ENCODE measurements at places on chromosomes 1 and 21.

GRCh38 chr21:44817914-44818639 is at the start of gene SUMO3:
Gene SUMO3 (minus strand): TSS chr21:44818062. CDS start chr21:44817968, 94 bp downstream.
- peak; percentile 42 for DNase-seq

- DNase-seq = no peak
Measured at GRCh38 chr21:45262616-45263015, 25.1 kb downstream of the POFUT2 start.

DNA sequence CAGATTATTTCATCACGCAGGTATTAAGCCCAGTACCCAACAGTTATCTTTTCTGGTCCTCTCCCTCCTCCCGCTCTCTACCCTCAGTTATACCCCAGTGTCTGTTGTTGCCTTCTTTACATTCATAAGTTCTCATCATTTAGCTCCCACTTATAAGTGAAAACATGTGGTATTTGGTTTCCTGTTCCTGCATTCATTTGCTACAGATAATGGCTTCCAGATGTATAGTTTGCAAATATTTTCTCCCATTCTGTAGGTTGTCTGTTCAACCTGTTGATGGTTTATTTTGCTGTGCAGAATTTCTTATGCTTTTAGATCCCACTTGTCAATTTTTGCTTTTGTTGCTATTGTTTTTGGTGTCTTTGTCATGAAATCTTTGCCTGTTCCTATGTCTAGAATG is 21.1 kb upstream of the KCNH1 start:
- no peak for DNase-seq

DNA sequence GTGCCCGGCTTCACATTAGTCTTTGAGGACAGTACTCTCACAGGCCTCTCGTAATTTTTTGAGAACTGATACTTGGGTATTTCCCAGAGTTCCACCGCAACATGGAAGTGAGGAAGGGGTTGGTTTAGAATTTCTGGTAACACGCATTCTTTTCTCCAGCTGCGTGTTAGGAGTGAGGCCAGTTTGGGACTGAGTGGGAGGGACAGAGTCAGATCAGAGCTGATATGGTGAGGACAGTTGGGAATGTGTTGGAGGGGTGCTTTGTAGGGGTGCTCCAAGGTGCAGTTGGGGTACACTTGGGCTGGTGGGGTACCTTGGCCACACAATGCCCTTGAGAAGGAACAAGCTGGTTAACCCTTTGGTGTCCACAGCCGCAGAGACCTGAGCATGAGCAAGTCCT is 6.7 kb downstream of the FBXO6 start:
- DNase-seq = no peak

DNA sequence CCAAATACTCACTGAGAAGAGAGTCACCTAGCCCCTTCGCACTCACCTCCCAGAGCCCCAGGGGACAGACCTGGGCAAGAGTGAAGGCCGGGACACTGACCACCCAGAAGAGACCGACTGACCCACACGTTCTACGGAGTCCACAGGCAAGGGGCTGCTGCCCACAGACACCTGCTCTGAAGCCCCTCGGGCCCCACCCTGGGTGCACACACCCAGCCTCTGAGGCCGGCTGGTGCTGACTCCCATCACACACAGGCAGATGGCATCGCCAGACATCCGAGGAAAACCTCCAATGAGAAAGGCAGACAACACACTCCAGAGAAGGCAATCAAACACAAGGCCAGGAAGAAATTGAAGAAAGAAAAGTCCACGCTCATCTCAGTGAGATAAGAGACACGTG is 22.1 kb downstream of the WDR4 start:
- no peak for DNase-seq

DNA sequence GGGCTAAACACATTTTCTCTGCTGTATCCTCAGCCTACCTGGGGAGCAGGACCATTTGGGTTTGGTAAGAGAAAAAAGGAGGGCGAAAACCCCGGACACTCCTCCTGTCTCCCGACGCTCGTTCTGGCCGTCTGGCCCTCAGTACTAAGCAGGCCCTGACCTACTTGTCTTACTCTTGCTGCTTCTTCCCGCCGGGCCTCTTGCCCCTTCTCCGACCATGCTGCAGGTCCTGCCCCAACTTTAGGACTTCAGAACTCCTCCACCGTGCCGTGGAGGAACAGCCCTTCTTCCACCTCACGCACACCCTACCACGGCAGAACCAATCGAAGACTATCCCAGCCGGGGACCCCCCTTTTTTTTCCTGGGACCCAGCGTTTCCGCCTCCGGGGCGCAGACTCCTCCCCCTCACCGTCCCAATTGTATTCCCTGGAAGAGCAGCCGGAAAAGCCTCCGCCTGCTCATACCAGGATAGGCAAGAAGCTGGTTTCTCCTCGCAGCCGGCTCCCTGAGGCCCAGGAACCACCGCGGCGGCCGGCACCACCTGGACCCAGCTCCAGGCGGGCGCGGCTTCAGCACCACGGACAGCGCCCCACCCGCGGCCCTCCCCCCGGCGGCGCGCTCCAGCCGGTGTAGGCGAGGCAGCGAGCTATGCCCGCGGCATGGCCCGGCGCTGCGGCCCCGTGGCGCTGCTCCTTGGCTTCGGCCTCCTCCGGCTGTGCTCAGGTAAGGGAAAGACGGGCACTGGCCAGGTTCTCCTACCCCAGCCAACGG is at the start of gene CHRNB2:
TSS of gene CHRNB2 (plus strand) at position 393 of the 771 bp plus-strand sequence. CDS start at position 660, 267 bp downstream.
- DNase-seq = no peak

GRCh38 chr1:171953835-171954234 is 112.5 kb downstream of the DNM3 start:
- DNase-seq = no peak

DNA sequence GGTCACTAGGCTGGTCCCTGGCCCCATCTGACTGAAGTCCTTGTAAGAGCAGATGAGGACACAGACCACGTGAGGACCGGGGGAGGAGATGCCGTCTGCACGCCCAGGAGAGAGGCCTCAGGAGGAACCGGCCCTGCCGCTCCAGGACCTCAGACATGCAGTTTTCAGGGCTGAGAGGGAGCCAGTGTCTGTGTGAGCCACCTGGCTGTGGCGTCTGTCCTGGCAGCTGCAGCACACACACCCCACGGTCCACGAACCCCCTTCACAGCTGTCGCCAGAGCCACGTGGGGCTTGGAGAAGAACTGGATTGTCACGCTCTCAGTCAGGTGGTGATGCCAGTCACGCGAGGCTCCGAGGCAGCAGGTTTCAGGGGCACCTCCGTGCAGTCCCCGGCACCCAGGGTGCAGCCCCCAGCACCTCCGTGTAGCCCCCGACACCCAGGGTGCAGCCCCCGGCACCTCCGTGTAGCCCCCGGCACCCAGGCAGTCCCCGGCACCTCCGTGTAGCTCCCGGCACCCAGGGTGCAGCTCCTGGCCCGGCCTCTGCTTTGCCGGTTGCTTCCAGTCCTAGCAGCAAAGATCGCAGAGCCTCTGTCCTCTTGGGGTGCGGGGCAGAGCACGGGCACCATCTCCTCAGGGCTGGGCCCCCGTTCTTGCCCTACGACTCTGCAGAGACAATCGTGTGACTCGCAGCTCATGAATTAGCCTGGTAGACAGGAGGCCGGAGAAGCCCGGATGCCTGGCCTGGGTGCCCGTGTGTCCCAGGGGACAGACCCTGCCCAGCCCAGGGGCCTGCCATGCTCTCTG is 19.0 kb upstream of the SUMO3 start:
- no peak for DNase-seq

GRCh38 chr1:1628754-1629429 is 3.1 kb upstream of the MMP23B start:
- DNase-seq = no peak

- DNase-seq = no peak
Measured at GRCh38 chr21:31107871-31108270, 69.6 kb upstream of the KRTAP19-8 start.

- DNase-seq = no peak
Measured at GRCh38 chr1:62612770-62613169, 15.4 kb downstream of the ANGPTL3 start.

- DNase-seq = no peak
Measured at GRCh38 chr1:88648706-88649105, 35.4 kb upstream of the PKN2 start.

DNA sequence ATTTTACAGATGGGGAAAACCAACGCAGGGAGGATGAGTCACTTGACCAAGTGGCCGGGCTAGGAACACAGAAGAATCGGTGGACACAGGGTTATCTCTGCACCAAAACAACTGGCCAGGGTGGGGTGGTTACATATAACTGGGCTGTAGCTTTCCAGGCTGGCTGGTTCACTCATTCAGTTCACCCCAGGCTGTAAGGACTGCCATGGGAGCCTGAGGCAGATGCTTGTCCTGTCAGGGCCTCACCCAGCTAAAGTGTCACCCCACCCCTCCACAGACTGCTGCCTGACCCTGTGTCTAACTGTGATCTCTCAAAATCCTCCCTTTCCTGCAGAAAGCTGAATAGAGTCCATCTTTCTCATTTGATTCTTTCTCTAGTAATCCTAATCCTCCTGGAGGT is 387.3 kb downstream of the RYR2 start:
- DNase-seq = no peak

DNA sequence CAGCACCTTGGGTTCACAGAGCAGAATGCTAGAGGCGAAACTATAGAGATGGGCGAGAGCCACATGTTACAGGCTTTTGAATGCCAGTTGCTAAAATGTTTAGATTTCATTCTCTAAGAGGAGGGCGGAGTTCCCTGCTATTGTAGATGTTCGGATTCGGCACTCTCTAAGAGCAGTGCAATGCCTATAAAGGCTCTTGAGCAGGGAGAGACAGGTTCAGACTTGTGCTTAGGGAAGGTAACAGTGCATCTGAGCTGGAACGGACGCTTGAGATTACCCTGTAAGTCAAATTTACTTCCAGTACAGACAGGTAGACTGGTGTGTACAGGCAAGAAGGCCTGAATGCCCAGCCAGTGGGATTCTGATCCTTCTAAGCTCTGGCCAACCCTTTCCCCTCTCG is 15.3 kb downstream of the LURAP1 start:
- DNase-seq = no peak

DNA sequence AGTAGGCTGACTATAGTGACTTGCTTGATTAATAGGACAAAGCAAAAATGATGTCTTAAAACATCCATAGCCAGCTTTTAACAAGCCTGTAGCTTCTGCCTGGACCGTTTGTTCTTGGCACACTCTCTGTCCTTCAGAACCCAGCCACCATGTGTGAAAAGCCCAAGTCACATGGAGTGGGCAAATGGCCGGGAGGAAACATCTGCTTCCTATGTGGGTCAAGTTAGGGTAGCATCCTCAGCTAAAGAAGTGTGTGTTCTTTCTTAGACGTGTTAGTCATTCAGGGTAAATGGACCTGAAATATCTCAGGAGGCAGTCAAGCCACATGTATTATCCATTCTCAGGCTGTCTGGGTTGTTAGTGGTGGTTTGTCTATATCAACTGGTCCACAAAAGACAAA is 23.4 kb downstream of the RD3 start:
- no peak for DNase-seq

- no peak for DNase-seq
Measured at GRCh38 chr21:43944078-43944633, 68.0 kb upstream of the TRAPPC10 start.

DNA sequence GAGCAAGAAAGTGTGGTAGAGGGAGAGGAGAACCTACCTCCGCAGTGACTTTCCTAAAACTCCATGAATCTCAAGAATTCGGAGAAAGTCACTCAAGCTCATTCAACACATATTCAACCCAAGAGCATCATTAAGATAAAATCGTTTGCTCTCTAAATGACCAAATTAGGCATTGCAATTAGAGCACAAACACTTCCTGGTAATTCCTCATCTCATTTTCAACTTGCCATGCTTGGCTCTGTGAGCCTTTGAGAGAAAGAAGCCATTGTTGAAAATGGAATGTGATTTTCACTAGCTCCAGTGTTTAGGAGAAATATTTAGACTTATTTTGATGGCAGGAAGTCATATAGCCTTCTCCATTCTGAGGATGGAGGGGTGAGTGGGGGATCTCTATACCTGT is 52.5 kb downstream of the KAZN start:
- no peak for DNase-seq

- no peak for DNase-seq
Measured at GRCh38 chr1:24108334-24109165, 3.4 kb downstream of the MYOM3 start.

- DNase-seq = no peak
Measured at GRCh38 chr1:98172578-98172977, 251.7 kb upstream of the DPYD start.

- peak; percentile 70 for DNase-seq
Measured at GRCh38 chr1:24793447-24794129, 48.3 kb downstream of the CLIC4 start.

- DNase-seq = no peak
Measured at GRCh38 chr1:230824551-230824918, 43.8 kb downstream of the C1orf198 start.

DNA sequence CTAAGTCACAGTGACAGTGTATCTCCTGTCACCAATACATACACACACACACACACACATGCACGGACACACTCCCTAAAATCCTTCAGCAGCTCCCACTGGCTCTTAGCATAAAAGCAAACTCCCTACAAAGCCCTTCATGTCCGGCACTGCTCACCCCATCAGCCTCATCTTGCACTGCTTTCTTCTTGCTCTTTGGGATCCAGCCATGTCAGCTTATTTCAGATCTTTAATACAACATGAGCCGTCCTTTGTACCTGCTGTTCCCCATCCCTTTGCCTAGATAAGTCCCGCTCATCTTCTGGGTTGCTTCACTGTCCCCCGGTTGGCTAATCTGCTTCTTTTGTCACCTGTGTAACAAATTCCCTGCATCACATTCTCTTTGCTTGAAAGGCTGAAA is 82.1 kb upstream of the VAV3 start:
- DNase-seq = no peak

DNA sequence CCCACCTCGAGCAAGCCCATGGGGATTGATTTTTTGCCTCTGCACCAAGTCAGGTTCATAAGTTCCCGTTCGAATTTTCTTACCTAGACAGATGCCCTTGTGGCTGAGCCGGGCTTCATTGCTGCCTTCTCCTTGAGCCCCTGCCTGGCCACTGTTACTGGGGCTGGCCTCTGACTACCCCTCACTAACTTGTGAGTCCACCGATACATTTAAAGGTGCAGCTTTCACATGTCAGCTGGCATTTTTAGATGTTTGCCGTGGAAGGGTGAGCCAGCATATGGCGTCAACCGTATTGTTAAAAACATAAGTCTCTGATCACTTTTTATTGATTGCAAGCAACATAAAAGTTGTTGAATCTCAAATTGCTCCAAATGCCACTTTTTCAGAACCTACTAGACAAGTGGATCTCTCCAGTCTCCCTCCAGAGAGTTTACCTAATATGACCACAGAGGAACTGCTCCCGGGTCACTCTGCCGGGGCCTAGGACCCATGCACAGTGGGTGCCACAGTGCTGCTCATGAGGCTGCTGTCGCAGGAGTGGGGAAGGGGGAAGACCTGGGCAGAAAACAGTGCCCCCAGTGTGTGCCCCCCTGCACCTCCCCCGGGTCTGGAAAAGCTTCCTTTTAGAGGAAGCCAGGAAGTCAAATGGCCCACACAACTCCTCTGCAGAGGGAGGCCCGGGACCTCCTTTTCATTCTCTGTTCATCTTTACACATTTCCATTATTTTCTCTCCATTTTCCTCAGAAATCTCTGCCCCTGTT is 18.8 kb downstream of the MX1 start:
- no peak for DNase-seq

- DNase-seq = no peak
Measured at GRCh38 chr1:179137617-179138255, 55.9 kb downstream of the TOR3A start.

DNA sequence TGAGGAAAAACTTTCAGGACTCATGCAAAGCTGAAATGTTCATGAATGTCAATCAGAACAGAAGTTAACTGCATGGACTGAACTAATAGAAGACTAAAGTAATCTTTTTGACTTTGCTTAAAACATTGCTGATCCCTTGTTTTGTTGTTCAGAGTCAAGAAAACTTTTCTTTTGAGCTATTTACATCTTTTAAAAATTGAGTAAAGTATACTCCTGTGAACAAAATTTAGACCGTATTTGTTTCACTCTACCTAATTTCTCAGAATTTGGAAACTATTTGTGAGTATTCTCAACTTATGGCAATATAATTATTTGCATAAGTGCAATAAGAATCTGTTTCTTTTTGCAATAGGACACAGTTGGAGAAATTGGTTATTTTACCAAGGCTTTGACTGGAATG is 41.1 kb downstream of the INPP5B start:
- no peak for DNase-seq

All from AG04450 (cell line).